Endothelial cell of umbilical vein (primary cell): ENCODE measurements at places on chromosomes 1 and 21. TPM values are rescaled to one million over a fixed set of nuclear protein-coding genes. Genes with fewer than 3 reads are reported as not detected.

Gene NBPF4
- total RNA-seq, result not detected in 2 replicates

Gene FALEC
- not detected in 2 replicates for total RNA-seq

Gene CFAP298
- 36.0 and 44.1 TPM in 2 replicates for total RNA-seq

Gene CD1E
- total RNA-seq, result not detected in 2 replicates

Gene OR6K2
- total RNA-seq, result not detected in 2 replicates

Gene SH2D1B
- total RNA-seq, result not detected in 2 replicates

Gene TPTE
- total RNA-seq, result not detected in 2 replicates
